Metanephros (tissue), 2 donors: ENCODE measurements at places on chromosomes 1 and 21. TPM values are rescaled to one million over a fixed set of nuclear protein-coding genes. Genes with fewer than 3 reads are reported as not detected.

Gene IFI44L
- total RNA-seq = 8.1 TPM

Gene GPX7
- 72.8 TPM for total RNA-seq

Gene SPRR4
- total RNA-seq = not detected

Gene OR10Z1
- not detected for total RNA-seq

Gene TP73
- total RNA-seq = 1.1 TPM

Gene OR6N1
- not detected for total RNA-seq
